Stimulated activated CD4-positive, alpha-beta T cell treated with anti-CD3 and anti-CD28 coated beads, Interleukin-15, amount 100 ng/mL, for 1 hour (primary cell): ENCODE measurements at places on chromosomes 6 and 20.

DNA sequence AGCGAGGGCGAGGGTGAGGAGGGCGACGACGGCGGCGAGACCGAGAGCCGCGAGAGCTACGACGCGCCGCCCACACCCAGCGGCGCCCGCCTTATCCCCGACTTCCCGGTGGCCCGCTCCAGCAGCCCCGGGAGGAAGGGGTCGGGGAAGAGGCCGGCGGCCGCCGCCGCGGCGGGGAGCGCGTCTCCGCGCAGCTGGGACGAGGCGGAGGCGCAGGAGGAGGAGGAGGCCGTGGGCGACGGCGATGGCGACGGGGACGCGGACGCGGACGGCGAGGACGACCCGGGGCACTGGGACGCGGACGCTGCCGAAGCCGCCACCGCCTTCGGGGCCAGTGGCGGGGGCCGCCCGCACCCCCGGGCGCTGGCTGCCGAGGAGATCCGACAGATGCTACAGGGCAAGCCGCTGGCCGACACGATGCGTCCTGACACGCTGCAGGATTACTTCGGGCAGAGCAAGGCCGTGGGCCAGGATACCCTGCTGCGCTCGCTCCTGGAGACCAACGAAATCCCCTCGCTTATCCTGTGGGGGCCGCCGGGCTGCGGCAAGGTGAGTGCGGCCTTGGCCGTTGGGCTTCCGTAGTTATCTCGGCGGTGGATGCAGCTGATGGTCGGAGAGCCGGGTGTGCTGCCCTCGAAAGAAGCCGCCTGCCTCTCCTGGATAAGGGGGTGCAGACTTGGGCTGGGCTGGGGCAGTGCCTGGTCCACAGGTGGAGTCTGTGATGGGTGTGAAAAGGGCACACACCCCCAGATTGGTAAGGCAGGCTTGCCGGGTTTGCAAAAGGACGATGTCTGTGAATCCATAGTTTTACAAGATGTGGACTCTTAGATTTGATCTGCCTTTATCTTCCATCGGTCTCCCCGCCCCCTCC, 938 bp downstream of the WRNIP1 start:
- peak; percentile 30 for DNase-seq

DNA sequence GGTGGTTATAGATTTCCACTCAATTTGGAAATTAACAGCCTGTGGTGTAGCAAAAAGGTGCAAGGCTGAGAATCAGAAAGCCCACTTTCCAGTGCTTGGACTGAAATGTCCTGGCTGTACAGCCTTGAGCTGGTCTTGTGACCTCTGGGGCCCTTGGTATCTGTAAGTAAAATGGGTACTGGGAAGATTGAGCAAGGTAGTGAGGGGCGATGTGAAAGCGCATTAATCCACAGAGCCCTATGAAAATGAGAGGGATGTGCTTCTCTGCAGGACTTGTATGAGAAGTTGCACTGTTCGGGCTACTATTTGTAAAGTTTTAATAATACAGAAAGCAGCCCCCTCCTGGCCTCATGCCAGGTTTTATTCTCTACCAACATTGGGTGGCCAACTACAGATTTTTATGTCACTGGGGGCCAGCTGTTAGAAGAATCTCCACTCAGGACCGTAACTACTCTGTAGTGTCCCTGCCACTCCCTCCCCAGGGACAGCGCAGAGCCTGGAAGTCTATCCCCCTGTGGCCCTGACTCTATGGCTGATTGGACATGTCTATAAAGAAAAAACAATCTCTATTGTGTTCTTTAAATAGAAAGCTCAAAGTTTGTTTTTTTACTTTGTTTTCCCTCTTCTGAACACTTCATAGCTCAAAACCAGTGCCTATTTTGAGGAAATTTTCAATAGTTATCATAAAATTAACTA, 254.7 kb upstream of the TAB2 start:
- DNase-seq = no peak

- no peak for DNase-seq
Measured at GRCh38 chr20:21272279-21272678, 30.9 kb upstream of the XRN2 start.

GRCh38 chr20:50574108-50574507, 63.9 kb downstream of the PTPN1 start:
- DNase-seq = no peak

DNA sequence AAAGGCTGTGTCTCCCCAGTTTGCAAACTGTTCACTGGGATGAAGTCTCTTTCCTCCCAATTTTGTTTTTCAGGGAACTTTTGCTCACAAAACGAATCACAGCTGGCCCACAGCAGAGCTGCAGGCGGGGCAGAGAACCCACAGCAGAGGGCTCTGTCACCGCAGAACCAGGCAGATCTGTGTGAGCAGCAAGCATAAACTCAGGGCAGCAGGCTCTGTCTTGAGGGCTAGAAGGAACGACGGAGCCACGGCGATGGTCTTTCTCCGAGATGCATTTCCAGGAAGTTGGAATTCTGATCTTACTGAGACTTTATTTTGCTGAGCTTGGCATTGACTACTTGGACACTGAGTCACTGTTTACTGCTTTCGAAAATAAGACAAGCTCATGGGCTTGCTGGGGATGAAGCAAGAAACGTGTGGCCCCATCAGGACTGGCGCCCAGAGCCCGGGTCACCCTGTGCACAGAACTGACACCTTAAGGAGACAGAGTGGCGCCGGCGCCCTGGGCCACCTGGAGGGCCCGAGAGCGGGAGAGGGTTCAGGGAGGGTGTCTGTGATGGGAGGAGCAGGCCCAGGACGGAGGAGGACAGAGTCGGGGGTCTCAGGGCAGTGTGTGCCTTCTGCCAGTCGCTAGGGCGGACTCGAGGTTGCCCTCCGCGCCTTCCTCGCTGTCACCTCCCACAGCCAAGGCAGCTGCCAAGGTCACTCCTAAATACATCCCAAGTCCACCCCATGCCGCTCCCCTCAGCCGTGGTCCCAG, 106.3 kb upstream of the NXT1 start:
- no peak for DNase-seq

GRCh38 chr6:92589996-92590395, 829.4 kb downstream of the EPHA7 start:
- DNase-seq = no peak

DNA sequence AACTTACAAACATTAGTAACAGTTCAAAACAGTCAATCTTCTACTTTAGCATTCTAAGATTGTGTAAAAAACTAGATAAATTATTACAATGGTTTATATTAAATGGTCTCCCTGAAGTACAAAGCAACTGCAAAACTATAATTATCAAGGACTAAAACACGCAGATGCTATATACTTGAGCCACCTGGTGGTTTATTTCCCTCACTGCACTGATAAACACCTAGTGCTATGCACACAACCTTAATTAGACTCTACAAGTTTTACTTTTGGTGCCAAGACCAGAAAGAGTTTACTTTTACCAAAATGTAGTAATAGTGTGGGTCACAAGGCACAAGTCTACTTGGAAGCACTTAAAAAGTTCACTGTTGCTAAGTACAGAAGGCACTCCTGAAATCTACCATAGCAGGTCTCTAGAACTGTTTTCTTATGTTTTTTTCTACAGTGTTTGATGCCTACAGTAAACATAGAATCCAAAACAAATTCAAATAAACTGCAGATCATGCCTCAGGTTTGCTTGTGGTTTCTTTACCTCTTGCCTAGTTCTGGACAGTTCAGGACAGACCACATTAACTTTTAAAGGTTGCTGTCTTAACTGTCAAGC, 49.2 kb downstream of the GMDS start:
- no peak for DNase-seq

GRCh38 chr6:9295644-9296043, 860.3 kb upstream of the SLC35B3 start:
- DNase-seq = no peak

GRCh38 chr20:7406671-7407070, 533.6 kb downstream of the HAO1 start:
- no peak for DNase-seq

DNA sequence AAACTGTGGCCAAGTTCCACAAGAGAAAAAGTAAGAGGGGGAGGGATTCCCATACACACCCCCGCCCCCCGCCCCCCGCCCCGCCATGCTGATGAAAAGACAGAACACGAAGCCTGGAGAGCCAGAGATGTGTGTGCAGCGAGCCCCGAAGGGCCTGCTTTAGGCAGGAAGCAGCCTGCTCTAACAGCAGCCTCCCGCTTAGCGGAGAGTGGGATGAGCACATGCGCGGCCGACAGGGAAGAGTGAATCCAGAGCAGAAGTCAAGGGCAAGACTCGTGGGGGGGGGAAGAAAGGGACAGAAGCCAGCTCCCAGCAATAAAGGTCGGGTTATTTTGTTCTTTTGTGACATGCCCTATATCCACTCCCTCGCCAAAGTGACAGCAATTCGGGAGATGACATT, 67.2 kb upstream of the PTGIS start:
- no peak for DNase-seq

DNA sequence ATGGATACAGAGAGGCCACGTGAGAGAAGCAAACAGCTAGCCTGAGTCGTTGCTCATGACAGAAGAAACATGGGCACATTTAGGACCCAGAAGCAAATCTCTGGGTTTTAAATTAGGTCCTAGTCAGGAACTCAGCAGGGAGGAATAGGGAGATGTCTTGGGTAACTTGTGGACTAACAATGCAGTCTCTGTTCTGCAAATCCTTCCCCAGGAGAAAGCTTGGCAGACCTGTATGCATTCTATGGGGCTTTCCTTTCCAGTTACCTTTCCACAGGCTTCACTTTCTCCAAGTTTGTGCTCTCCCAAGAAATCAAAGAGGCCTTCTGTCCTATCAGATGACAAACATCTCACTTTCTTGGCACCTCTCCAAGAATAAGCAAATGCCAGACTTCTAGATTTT, 47.2 kb upstream of the PLCB4 start:
- no peak for DNase-seq

DNA sequence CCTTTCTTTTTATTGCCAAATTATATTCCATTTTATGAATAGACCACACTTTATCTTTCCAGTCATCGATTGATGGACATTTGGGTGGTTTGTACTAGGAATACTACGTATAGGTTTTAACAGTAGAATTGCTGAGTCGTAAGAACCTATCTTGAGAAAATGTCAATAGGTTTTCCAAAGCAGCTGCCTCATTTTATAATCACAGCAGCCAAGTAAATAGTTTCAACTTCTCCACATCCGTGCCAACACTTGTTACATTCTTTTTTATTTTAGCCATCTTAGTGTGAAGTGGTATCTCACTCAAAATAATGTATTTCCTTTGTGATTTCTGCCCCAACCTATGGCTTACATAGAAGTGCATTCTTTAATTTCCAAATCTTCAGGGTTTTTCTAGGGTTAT, 479.2 kb downstream of the CDH26 start:
- no peak for DNase-seq

- no peak for DNase-seq
Measured at GRCh38 chr20:38193586-38194105, 28.6 kb upstream of the TGM2 start.

GRCh38 chr6:44060612-44061374, 66.5 kb downstream of the MRPL14 start:
- DNase-seq = no peak

GRCh38 chr6:85672050-85672449, 29.4 kb upstream of the SYNCRIP start:
- no peak for DNase-seq
